AML-193 (cell line): ENCODE measurements at places on chromosomes 3 and 15.

GRCh38 chr3:28077572-28077971 is 163.8 kb upstream of the CMC1 start:
- no peak for DNase-seq

- no peak for DNase-seq
These were observed 74.0 kb downstream of the COL8A1 start for GRCh38 chr3:99712291-99712954.

DNA sequence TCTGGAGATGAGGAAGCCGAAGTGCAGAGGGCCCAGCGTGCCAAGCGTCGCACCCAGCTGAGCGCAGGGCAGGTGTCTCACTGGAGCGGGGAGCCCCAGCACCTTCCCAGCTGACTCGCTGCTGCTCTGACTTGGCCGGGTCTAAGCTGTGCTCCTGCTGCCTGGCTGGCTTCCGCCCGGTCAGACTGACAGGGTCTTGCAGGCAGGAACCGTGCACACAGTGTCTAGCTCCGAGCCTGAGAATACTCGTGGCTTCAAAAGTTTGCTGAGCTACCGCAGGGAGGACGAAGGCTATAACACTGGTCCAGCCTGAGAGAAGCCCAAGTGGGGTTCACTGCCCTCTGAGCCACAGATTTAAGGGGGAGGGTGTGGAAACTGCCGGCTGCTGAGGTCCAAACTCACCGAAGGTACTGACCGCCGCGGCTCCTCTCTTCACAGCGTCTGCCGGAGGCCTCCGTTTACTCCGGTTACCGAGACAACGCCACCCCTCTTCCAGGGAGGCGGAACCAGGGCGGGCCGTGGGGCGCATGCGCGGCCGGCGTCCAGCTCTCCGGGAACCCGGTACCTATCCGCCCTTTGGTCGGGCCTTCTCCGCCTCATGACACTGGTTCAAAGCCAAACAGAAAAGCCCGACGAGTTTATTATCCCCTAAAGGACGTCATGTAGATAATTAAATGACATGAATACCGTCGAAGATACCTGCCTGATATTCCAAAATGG is at the start of gene CFAP44:
Gene CFAP44, minus strand, starts transcription at position 443 of the 720 bp plus-strand sequence. CDS start 7,829 bp downstream, outside the sequence.
- no peak for DNase-seq

GRCh38 chr3:79039192-79039591 is 728.6 kb downstream of the ROBO1 start:
- DNase-seq = no peak

DNA sequence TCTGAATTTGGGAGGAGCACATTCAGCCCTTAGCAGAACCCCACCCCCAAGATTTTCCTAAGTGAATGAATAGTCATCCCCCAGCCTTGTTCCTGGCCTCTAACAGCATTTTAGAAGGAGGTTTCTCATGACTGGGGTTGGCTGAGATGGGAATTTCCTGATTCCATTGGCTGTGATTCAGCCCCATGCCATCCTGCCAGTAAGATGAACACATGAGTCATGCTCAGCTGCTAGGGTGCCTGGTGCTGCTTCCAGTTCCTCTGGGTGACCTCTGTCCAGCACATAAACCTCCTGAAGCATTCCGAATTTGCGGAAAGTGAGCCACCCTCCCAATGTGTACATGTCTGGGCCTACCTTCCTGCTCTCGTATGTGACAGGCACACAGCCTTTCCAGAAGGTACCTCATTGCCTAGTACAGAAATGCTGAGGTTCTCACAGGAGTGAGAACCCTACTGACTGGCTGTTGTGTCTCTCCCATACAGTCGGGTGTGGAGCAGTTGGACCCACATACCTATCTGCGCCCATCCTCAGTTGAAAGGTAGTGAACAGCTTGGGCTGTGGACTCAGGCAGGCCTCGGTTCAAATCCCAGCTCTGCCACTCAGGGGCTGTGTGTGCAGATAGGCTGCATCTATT is 91.7 kb downstream of the APBA2 start:
- no peak for DNase-seq
